Bone marrow (tissue), 2 donors: ENCODE measurements at places on chromosomes 16 and 17.

- no peak for DNase-seq
Observed at GRCh38 chr16:66703406-66704215, 7.1 kb upstream of the CMTM4 start.

- peak; percentile 79 for DNase-seq
Observed at GRCh38 chr17:29140631-29141513, 39.3 kb downstream of the MYO18A start.

DNA sequence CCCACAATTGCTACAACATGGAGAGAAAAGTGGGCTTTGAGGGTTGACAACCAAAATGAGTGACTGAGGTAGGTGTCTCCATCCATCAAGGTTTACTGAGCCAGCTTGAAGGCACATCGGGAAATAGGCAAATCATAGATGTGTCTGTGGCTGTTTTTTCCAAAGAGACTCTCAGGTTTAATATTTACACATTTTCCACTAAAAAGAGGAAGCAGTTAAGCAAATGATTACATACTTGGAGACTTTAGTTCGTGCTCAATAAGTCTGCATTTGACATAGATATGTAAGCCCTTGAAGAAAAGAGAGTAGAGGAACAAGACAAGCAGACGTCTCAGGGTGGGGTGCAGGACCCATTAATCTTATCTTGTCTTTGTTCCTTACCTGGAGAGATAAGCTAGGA is 148.9 kb upstream of the COX10 start:
- DNase-seq = no peak

DNA sequence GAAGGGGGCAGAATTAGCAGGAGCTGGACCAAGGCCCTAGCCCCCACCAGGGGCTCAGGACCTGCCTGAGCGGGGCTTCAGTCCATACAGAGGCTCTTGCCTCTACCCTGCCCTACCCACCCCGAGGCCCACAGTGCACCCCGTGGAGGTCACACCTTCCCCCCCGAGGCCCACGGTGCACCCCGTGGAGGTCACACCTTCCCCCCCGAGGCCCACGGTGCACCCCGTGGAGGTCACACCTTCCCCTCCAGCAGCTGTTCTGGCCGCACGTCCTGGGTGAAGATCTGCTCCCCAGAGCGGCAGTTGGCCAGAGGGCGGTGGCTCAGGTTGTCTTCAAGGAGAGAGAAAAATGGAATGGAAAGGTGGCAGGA is 11.4 kb downstream of the CASKIN2 start:
- no peak for DNase-seq

GRCh38 chr16:4859190-4859899 is 12.1 kb downstream of the UBN1 start:
- no peak for DNase-seq

DNA sequence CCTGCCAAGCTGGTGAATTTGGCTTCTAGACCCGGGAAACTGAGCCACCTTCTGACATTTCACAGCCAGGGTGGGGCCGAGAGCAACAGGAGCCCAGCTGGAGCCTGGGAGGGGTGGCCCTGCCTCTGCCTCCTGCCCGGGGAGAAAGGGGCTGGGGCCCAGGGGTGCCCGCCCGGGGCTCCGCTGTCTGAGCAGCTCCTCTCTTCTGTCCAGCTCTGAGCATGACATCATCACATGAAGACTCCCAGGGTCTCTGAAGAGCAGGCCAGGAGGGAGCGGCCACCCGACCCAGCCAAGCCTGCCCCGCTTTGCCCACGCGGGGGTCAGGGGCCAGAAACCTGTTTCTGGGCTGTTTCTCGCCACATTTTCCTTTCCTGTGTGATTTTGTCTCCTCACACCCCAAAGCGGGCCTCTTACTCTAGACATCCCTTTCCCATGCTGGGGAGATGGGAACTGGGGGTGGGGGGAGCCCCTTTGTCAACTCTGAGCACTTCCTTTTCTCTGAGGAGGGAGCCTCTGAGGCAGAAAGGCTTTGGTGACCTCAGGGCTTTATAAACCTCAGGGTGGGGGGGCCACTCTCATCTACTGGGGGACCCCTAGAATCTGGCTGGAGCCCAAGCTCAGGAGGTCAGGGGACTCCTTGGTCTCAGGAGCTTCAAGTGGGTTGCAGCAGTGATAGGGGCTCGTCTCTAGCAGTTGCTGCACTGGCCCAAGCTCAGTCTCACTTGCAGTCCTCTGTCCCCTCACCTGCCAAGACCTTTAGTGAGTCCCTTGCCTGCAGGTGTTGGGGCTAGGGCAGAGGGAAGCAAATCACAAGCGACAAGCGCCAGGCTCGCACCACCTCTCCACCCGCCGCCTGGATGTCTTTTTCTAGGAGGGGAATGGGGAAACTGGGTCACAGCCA is 7.6 kb downstream of the UBALD2 start:
- peak; percentile 19 for DNase-seq

DNA sequence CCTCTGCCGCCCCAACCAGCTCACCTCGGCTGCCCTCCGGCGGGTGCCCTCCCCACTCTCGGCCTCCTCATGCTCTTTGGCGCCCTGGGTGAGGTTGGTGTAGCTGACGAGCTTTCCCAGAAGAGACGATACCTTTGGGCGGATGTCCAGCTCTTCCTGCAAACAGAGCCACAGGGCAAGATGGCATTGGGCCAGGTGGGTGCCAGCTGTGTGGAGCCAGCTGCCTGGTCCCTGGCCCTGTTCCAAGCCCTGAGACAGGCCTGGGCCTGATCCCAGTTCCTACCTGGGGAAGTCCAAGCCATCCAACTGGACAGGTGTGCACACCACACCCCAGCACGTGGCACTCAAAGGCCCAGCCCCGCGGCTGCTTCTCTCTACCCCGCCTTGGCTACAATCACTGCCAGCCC is 6.9 kb downstream of the SLC12A4 start:
- no peak for DNase-seq

DNA sequence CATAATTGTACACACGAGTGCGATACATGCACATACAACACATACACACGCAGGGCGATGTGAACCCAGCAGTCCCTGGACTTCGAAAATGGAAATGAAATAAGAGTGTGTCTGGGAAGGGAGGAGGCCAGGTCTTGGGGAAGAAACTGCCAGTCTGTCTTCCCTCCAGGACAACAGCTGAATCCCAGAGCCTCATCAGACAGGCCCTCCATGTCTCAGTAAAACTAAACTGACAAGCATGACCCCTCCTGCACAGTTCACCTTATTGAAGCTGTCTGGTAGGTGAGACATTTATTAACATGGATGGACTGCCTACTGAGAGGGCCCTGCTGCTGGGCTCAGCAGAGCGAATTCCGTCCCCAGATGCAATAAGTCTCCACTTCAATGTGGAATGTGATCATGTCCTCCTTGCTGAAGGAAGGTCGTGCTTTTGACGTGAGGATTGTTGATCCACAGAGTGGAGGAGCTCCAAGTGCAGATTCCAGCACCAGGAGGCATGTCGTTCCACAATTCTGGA is 117.4 kb downstream of the SOX9 start:
- DNase-seq = no peak

DNA sequence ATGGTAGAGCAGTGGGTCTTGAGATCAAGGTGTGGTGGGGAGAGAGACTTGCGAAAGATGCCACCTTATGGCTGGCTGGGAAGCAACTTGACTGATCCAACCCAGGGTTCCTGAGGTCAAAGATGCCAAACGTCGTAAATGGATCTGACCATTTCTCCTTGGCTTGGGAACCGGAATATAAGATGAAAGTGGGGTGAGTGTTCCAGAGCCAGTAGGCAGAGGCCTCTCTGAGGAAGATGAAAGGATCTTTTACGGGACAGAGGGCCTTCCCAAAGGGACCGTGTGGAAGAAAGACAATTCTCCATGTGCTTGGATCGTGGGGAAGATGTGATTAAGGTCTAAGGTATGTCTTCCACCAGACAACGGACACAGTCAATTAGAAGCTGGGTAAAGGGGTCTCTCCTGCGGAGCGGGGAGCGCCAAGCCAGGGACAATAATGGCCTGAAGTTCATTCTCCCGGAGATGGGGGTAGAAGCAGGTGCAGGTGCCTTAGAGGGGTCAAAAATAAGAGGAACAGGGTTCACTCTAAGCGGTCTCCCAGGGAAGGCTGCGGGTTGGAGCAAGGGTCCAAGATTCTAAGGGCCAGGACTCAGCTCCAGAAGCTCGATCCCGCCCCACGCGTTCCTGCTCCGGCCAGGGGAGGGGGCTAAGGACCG is 800 bp downstream of the FXR2 start:
- DNase-seq = no peak

DNA sequence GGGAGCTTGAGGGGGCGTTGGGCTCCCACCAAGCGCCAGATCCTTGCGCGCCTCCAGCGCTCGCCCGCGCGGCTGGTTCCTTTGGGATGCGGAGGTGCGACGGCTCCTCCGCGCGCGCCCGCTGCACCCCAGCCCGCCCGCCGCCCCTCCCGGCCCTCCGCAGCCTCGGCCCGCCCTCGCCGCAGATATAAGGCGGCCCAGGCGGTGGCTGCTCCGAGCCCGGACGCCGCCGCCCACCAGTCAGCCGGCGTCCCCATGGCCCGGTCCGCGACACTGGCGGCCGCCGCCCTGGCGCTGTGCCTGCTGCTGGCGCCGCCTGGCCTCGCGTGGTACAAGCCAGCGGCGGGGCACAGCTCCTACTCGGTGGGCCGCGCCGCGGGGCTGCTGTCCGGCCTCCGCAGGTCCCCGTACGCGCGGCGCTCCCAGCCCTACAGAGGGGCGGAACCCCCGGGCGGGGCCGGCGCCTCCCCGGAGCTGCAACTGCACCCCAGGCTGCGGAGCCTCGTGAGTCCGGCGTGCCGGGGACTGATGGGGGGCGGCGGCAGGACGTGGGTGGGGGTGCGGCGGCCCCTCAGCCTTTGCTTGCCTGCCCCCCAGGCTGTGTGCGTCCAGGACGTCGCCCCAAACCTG is at the start of gene NPB:
TSS of gene NPB (plus strand) at position 216 of the 630 bp plus-strand sequence. CDS start at position 256, 40 bp downstream.
- DNase-seq = no peak

GRCh38 chr16:56691885-56692284 is 9.6 kb downstream of the MT1X start:
- DNase-seq = no peak

DNA sequence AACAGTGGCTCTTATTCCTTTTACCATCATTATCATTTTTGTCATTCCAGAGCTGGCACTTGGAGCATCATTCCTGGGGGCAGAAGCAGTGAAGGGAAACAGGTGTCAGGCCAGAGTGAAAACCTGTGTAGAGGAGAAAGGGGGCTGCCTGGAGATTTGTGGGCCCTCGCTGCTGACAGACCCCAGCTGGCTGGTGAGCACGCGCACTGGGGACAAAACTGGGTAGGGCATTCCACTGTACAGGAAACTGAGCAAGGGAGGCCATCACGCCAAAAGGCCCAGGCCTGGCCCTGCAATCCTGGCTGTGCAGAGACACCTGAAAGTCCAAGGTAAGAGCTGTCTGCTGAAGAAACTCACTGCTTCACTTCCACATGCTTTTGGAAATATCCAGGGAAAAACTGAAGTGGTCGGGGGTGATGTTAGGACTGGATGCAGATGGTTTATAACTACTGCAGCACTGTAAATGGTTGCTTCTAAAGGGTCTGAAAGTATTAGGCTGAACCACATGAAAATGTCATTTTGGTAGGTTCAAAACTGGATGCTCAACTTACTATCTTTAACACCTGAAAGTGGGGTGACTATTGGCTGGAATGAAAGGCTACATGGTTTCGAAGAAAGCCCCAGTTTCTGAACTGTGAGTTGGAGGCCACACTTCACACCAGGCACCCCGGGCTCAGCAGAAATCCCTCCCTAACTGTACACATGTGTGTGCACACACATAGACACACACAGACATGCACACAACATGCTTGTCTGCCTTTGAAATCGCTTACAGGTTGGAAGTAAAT is 225.0 kb downstream of the C16orf78 start:
- DNase-seq = no peak

GRCh38 chr16:57151369-57151768 is 34.5 kb downstream of the PSME3IP1 start:
- no peak for DNase-seq

DNA sequence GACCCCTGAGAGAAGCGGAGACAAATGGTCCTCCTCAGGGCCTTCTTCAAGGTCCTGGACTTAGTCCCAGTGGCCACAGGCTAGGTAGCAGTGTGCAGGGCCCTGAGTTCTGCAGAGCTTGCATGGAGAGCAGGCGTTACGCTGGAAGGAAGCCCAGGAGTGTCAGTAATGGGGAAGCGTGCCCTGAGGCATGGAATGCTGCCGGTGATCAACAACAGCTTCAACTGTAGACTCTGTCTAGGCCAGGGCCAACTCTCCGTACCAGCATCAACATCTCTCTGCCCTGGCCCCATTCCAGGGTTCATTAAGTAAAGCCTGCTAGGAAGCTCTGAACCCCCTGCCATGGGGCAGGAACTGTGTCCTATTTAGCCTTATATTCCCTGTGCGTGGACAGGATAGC is 568 bp upstream of the TNK1 start:
- DNase-seq = no peak

DNA sequence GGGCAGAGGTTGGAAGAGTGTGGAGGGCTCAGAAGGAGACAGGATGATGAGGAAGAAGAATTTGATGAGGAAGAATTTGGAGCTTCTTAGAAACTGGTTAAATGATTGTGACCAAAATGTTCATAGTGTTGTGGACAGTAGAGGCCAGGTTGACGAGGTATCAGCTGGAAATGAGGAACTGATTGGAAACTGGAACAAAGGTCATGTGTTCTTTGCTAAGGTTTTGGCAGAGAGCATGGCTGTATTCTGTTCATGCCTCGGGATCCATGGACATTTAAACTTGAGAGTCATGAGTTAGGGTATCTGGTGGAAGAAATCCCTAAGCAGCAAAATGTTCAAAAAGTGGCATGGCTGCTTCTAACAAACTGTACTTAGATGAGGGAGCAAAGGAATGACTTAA is 19.3 kb downstream of the CHMP6 start:
- DNase-seq = no peak

DNA sequence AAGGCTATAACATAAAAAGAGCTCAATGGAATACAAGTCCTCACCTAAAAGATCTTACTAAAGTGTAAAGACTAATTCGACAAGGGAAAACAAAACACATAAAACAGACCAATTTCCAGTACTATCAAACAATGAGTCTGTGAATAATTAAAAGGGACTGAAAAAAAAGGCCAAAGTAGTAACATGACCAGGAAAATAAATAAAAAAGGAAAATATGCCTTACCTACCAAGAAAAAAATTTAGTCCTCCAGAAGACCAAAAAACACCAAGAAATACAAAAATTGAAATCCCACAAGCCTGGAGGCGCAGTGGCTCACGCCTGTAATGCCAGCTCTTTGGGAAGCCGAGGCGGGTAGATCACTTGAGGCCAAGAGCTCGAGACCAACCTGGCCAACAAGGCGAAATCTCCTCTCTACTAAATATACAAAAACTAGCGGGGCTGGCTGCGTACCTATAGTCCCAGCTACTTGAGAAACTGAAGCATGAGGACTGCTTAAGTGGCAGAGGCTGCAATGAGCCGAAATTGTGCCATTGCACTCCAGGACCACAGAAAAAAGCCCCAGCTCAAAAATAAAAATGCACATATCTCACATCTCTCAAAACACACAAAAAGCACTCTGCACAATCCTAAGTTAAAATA is 60.8 kb downstream of the TEX14 start:
- DNase-seq = no peak
